ENCODE measurements at places on chromosomes 7 and 10. TPM values are rescaled to one million over a fixed set of nuclear protein-coding genes. Genes with fewer than 3 reads are reported as not detected.

The TRIM74 gene
- not detected for total RNA-seq

The HECW1 gene
- total RNA-seq: 0.47 TPM

The MYO3A gene
- total RNA-seq: not detected

The ATP6V0E2 gene
- 18.5 TPM for total RNA-seq

The PTN gene
- total RNA-seq: not detected

The CYP2C19 gene
- not detected for total RNA-seq

The CRTAC1 gene
- total RNA-seq: not detected

The CEP55 gene
- 15.8 TPM for total RNA-seq

The PAX2 gene
- not detected for total RNA-seq

The AMPH gene
- not detected for total RNA-seq

The MRLN gene
- not detected for total RNA-seq

The EIF4H gene
- 408 TPM for total RNA-seq

The PLA2G12B gene
- total RNA-seq: not detected
